ENCODE measurements at places on chromosomes 4 and X. TPM values are rescaled to one million over a fixed set of nuclear protein-coding genes. Genes with fewer than 3 reads are reported as not detected.

DNA sequence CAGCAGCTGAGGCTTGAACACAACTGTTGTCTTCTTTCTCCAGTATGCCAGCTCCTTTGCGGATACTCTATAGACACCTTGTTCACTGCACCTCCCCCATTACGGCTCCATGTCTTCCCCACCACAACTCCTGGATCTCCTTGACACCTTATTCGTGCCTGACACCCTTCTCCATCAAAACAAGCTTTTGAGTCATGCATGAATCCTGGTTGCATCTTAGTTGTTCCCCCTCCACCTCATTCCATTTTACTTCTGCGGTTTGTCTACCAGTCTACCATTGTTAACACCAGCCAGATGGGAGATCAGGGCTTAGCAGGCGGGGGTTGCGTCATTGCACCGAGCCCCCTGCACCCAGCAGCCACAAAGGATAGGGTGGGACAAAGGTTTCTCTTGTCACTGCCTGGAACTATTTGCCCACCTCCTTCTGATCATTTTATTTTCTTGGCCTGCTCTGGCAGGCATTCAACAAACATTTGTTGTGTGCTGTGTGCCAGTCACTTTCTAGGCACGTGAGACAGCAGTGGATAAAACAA is 2.0 kb upstream of the CDK16 start:
- no peak for DNase-seq

DNA sequence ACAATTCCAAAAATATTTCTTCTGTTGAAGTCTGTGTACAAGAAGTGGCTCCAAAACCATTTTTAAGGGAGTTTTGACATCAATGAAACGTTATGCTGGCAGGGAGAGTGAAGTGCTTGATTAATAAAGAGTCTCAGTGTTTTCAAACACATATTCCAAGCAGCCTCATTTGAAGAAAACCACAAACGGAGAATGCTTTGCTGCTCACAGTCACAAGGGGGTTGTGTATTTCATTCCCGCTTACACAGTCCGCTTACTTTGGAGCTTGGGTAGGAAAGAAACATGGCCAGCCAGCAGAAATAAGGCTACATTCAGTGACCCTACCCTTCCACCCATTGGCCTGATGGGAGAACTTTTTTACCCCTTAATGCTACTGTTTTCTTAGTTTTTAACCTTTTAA is 586.2 kb downstream of the RAB28 start:
- no peak for DNase-seq

- DNase-seq = no peak
Observed at GRCh38 chr4:2787230-2788100, 5.4 kb upstream of the SH3BP2 start.

GRCh38 chrX:46444011-46444410 is 101.2 kb downstream of the ZNF674 start:
- no peak for DNase-seq

GRCh38 chrX:126551306-126551705 is 1.3 kb downstream of the DCAF12L1 start:
- DNase-seq = no peak

GRCh38 chr4:172141025-172141424 is 327.8 kb downstream of the GALNTL6 start:
- no peak for DNase-seq

DNA sequence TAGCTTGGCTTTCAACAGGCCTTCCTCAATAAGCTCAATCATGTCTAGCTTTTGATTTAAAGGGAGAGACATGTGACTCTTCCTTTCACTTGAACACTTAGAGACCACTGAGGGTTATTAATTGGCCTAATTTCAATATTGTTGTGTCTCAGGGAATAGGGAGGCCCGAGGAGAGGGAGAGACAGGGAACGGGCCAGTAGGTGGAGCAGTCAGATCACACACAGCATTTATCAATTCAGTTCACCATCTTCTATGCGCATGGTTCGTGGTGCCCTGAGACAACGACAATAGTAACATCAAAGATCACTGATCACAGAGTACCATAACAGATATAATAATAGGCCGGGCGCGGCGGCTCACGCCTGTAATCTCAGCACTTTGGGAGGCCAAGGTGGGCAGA is 17.8 kb downstream of the ZNF81 start:
- DNase-seq = peak; percentile 59

- DNase-seq = no peak
Observed at GRCh38 chrX:1434871-1435240, 17.9 kb downstream of the ASMTL start.

DNA sequence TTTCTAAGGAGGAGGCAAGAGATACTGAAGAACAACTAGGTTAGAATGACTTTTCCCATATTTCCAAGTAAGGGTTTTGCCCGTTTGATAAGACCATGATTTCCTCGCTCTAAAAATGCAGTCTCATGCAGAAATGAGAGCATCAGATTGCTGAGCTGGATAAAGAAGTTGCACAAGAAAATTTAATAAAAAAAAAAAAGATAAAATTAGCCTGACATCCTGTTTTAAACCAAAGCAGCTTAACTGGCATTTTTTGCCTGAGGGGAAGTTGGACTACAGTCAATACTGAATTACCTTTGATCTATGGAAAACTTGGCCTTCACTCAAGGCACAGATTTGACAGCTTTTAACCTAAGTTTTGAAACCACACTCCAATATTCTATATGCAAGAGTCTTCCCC is 208.4 kb downstream of the GASK1B start:
- no peak for DNase-seq

DNA sequence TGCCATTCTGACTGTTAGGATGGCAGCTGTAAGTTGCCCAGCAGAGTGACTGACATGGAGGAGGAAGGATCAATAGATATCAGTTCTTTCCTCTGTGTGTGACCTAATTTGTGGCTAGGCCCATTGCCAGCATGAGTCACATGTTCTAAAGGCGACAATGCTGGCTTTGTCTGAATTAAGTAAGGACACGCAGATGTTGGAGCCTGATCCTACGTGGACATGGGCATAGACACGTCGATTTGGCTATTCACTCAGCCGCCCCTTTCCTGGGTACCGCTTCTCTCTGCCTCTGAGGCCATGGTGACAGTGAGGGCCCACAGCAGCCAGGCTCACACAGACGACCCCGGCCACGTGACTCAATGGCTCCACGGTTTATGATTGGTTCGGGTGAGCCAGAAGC is 16.3 kb downstream of the PROM1 start:
- DNase-seq = no peak

GRCh38 chrX:1596676-1597344 is 5.4 kb downstream of the AKAP17A start:
- no peak for DNase-seq

DNA sequence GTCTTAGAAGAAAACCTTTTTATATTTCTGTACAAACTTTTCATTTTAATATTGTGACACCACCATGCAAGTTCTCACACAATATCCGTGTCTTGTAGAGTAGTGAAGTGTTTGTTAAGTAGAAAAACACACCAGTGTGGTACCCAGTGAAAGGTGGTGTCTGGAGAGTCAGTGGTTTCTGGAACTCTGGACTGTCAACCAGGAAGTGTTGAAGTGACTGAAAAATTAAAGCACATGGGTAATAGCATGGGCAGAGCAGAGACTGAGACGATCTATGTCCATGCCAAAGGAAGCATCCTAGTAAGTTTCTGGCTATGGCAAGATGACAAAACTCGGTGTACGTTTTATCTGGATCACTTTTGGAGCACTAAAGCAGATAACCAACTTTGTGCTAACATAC is 22.2 kb downstream of the RAB9A start:
- DNase-seq = no peak

DNA sequence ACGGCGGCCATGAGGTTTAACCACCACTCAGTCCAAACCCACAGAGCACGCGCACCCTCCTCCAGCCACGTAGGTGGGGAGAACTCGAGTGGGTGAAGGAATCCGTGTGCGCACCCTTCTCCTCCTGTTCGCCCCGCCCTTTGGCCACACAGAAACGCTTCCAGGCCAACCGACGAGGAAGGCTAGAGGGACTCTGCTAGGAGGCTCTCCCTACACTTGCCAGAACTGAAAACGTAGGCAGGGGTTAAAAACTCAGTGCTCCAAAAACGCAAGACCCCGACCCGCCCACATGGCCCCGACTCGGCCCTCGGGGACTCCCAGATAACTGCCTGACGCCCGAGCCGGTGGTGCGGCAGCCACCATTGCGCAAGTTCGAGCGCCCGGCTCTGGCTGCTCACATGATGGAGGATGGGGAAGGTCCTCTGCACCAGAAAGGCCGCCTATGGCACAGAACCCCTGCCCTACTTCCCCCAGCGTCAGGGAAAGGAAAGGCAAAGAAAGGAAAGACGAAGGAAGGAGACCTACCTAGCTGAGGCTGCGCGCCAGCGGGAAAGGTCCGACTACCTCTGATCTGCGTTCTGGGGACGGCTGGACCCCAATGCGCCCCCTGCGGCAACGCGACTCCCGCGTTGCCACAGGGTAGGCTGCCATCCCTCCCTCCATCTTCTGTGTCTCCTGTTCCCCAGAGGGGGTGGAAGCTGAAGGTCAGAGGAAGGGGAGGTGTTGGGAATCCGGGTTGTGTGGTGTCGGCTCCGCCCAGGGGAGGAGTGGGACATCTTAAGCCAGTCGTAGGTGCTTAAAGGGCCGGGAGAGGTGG is 201.9 kb upstream of the AGTR2 start:
- DNase-seq = peak; percentile 67

DNA sequence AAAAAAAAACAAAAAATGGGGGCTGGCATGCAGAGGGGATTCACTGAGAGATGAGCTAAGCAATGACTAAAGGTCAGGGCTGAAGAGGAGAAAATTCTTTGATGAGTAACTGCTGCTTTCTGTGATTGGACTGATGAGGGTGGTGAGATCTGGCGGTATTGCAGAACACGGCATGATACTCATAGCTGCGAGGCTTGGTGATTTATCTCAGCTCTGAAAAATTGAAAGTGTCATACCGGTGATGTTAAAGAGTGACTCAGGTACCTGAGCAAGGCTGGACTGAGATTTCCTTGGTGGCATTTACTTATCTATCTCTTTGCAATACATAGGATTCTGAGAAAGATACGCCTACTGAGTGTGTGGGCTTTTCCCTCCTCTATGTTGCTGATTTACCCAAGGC is 204.1 kb upstream of the DDX53 start:
- no peak for DNase-seq

- no peak for DNase-seq
Observed at GRCh38 chr4:176150704-176151103, 44.7 kb downstream of the SPATA4 start.

GRCh38 chr4:108700081-108700757 is 49.8 kb downstream of the OSTC start:
- DNase-seq = no peak

DNA sequence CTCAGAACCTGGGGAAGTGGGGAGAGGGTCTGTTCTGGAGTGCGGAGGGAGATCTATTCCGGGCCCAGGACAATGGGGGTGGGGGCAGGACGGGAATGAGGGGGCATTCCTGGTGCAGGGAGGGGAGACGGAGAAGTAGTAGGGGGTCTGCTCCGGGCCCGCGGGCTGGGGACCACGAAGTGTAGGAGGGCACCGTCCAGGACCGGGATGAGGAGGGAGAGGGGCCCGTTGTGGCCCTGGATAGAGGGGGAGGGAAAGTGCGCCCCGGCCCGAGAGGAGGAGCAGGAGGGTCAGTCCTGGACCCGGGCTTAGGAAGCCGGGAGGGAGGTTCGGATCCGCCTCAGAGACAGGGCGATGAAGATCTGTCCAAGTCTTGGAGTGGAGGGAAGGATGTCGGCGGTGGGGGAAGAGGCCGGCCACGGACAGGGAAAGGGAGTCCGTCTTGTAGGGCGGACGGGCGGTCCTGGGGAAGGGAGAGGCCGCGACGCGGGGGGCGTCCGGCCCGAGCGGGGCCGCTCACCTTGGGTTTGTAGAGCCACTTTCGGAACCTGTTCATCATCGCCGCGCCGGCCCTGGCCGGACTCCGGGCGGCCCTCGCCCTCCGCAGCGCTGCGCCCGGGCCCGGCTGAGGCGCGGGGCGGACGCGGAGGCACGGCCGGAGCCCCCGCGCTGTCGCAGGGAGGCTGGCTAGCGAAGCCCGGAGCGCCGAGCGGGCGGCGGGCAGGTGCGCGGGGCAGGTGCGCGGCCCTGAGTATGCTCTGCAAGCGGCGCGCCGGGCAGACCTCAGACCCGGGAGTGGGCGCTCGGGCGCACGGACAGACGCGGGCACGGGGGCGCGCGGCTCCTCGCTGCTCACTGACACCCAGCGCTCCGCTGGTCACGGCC is at the start of gene ZFYVE28:
ZFYVE28 (minus strand) TSS at position 881 of the 885 bp plus-strand sequence; CDS start at position 559, 322 bp downstream.
- no peak for DNase-seq

DNA sequence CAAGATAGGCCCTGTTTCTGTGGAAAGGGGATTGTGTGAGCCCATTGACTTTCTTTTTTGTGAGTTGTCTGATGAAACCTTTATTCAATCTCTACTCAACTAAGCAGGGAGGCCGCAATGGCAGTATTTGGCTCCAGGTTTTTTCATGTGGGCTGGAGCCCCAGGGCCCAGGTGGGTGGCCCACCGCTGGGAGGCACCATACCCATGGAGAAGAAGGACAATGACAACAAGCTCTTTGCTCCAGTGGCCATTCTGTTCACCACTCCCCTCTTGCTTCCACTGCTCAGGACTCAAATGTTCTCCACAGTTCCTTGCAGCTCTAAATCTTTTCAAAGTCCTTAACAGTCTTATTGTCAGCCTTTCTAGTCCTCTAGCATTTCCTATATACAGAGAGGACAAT is 54.1 kb downstream of the HOPX start:
- DNase-seq = no peak

- no peak for DNase-seq
Observed at GRCh38 chrX:97021680-97022079, 138.0 kb downstream of the RPA4 start.

- DNase-seq = no peak
Observed at GRCh38 chrX:75303795-75304194, 29.9 kb downstream of the UPRT start.

- DNase-seq = no peak
Observed at GRCh38 chrX:153526042-153526441, 8.6 kb downstream of the ATP2B3 start.

GRCh38 chrX:140250391-140250790 is 254.5 kb downstream of the SOX3 start:
- DNase-seq = no peak

- no peak for DNase-seq
Observed at GRCh38 chr4:85953651-85954018, 406.2 kb downstream of the MAPK10 start.

The UBE2D3 gene
- total RNA-seq = 252 TPM

The CXXC4 gene
- total RNA-seq = 2.1 TPM

The AMBN gene
- not detected for total RNA-seq

The CCNI gene
- total RNA-seq = 313 TPM

The MAP7D2 gene
- 0.37 TPM for total RNA-seq

The LDB2 gene
- total RNA-seq = 147 TPM

The KIT gene
- total RNA-seq = 74.4 TPM

The DDX60 gene
- total RNA-seq = 47.0 TPM

The EDNRA gene
- 99.7 TPM for total RNA-seq

The PPP1R2C gene
- not detected for total RNA-seq

The MAGEA8 gene
- total RNA-seq = not detected

The TLR3 gene
- total RNA-seq = 13.2 TPM

The BEND4 gene
- 0.51 TPM for total RNA-seq

The ENOX2 gene
- 15.1 TPM for total RNA-seq

Measured in lung (tissue), 17 donors.